ENCODE measurements at places on chromosomes 3 and 15.

- DNase-seq = no peak
Measured at GRCh38 chr3:196813903-196814302, 53.8 kb upstream of the SENP5 start.

DNA sequence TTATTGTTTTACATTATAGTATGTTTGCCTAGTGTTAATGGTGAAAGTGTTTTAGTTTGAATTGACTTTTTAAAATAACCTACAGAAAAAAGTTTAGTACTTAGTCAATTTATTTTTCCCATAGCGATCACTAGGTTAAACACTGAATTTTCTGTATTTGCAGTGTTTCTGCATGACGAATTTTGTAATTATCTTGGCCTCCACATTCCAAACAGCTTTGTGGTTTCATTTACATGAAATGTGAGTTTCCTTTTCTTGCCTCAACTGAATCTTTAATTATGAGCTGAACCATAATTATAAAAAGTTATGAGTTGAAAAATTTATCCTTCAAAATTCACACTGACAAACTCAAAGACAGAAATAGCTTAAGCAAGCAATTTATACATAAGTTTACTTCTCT lies 235.5 kb downstream of the CTNNB1 start:
- no peak for DNase-seq

GRCh38 chr3:196721097-196721496 lies 8.9 kb downstream of the PIGX start:
- DNase-seq = no peak

DNA sequence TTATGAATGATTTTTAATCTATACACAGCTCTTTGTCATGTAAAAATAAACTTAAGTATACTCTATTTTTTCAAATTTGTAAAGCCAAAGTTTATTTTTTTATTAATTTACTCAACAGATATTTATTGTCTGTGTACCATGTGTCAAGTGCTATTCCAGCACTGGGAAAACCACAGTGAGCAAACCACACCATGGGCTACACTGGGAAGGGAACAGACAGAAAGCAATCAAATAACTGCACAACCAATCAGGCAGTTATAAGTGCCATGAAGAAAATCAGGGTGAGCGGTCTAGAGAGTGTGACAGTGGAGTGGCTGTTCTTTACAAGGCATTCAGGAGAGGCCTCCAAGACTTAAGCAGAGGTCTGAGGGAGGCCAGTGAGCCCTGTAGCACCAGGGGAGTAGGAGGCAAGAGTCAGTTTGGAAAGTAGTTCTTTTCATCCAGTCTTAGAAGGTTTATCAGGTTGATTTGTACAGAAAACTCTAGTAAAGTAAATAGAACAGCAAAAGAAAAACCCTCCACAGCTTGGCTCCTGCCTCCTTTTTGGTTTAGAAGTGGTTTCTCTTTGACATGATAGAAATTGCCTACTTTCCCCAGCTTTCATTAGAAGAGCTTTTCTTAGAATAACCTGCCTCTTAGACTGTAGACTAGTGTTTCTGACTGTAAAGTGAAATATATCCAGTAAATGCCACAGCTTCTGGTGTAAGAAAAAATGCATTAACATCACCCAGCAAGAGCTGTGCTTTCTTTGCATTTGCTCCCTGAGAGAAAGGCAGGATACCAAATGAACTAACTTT lies 13.7 kb downstream of the EIF2AK4 start:
- DNase-seq = no peak

DNA sequence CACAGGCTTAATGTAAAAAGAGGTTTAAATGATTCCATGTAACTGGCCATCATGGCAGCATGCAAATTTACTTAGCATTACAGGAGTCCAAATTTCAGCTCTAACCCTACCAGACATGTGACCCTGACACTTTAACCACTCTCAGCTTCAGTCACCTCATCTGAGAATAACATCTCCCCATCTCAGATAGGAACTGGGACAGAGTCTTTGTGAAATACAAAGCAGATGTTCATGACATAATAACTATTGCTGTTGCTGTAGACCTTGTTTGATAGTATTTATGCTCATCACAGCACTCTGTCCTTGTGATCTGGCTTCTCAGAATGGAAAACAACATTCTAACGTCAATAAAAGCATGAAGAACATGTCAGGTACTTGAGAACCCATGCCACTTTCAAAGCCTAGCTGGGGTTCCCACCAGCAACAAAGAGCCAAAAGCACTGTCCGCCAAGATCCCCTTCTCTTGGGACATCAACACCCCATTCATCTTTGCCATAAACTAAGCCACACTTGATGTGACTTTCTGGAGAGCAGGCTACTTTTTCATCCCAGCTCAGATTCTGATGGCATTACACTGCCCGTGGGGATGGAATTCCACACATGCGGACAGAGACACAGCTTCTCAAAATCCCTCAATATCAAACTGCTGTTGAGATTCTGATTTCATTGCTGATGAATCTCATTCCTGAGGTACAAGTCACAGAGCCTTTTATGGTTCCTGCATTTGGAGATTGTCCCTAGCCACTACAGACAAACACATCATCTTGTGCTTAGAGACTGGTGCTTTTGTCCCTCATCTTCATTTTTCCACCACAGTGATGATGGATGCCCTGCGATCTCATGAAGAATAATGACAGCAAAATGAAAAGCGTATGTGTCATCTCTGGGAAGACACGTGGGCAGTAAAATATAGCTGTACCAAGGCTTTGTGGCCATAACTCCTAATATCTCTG lies 202.7 kb downstream of the TNIK start:
- DNase-seq = no peak

DNA sequence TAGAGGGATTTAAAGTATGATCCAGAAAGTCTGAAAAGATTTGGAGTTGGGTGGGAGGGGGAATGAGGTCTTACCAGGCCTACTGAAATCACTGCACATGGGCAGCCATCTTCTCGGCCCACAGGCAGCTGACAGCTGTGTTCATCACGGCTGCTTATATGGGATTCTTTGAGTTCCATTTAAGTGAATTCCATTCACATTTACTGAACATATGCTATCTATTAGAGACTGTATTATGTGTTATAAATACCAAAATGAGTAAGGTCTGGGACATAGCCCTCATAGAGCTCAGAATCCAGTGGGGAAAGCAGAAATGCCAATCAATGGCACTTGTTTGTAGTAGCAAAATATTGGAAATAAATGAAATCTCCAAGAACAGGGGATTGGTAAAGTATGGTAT lies 91.1 kb downstream of the TRIM42 start:
- no peak for DNase-seq

GRCh38 chr3:21750831-21751391 lies at the start of gene ZNF385D:
Gene ZNF385D, minus strand, starts transcription at chr3:21751210. Its CDS starts 294 bp downstream, at chr3:21750916.
- no peak for DNase-seq

GRCh38 chr3:50674349-50675178 lies at the start of gene DOCK3:
Gene DOCK3, plus strand, starts transcription at chr3:50674927. Its CDS starts 337 bp downstream, at chr3:50675264.
- DNase-seq = peak; percentile 22

- no peak for DNase-seq
Measured at GRCh38 chr3:23875113-23875725, 41.6 kb downstream of the NKIRAS1 start.

DNA sequence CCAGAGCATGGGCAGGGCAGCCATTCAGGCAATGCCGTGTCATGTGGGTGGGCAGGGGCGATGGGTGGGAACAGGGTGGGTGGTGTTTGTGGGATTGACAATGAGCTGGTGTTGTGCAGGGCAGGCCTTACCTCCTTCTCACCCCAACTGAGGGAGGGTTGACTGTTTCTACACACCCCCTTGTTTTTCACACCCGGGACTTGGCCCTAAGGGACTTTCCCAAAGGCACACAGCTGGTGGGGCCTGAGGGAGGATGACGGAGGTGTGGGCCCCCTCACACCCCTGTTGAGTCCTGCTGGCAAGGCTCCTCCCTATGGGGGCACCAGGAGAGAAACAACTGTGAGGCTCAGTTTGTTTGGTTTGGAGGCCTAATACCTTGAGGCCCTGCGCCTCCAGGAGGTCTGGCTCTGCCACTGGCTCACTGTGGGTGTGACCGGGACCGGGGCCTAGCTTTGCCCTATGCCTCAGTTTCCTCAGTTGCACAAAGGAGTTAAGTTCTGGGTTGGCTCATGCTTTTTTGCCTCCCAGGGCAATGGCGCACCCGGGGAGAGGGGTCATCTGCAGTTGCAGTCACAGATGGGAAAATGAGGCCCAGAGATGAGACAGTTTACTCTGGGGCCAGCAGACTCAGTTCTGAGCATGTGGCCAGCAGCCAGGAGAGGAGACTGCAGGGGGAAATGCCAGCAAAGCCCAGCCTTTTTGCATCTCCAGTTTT lies 5.1 kb upstream of the DNAH1 start:
- no peak for DNase-seq

GRCh38 chr3:15055019-15055557 lies 10.0 kb downstream of the MRPS25 start:
- DNase-seq = no peak

- no peak for DNase-seq
Measured at GRCh38 chr3:78881501-78881900, 886.3 kb downstream of the ROBO1 start.

- DNase-seq = peak; percentile 15
Measured at GRCh38 chr15:85010386-85011159, 28.9 kb downstream of the PDE8A start.

DNA sequence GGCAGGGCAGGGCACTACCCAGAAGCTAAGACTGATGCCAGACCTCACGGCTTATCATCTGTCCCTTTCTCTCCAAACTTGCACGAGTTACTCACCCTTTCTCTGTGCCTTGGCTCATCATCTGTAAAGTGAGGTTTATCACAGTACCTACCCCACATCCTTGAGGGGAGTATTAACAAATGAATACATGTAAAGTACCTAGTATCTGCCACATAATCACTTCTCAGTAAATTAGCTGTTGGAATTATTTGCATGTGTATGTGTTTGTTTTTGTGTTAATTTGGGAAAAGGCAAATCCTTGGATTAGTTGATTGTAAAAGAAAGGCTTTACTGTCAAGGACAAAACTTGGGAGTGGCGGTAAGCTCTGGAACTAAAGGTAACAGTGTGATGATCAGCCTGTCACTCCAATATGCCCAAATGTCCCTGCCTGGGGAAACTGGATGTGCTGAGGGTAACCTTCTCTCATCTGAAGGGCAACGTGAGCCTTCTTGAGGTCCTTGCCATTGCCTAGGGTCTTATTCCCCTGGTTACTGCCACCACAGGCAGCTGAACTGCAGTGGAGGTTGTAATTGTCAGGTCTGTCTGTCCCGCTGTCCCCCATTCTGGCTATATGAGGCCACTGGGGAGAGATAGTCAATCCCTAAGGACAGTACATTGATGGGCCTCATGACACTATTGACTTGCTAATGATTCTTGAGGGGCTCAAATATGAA lies 269.4 kb downstream of the CLSTN2 start:
- DNase-seq = no peak
